NCI-H2081 (cell line): ENCODE measurements at places on chromosomes 2 and 18.

- DNase-seq = no peak
Measured at GRCh38 chr2:114762376-114762775, 319.9 kb downstream of the DPP10 start.

DNA sequence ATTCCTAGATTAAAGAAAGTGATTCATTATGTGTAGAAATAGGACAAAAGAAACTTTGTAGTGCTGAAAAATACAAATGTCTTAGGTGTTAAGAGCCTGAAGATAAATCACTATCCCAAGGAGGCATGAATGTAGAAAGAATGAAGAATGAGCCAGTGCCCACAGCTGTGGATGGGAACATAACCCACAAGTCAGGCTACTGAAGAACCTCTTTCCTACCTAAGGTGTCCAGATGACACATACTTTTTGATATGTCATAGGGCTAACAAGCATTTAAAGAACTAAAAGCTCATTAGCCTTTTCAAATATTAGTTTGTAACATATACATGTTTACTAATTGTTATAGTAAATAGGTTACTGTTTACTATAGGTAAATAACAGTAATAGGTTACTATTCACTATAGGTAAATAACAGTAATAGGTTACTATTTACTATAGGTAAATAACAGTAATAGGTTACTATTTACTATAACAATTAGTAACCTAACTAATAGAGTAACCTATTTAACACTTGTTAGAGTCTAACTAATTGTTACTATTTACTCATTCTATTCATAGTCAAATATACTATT, 275.0 kb upstream of the KYNU start:
- no peak for DNase-seq

- no peak for DNase-seq
Measured at GRCh38 chr2:215434447-215435279, 1.2 kb downstream of the FN1 start.

- no peak for DNase-seq
Measured at GRCh38 chr2:241372361-241372992, 16.4 kb downstream of the FARP2 start.

- DNase-seq = no peak
Measured at GRCh38 chr2:46943881-46944798, 28.5 kb upstream of the MCFD2 start.

DNA sequence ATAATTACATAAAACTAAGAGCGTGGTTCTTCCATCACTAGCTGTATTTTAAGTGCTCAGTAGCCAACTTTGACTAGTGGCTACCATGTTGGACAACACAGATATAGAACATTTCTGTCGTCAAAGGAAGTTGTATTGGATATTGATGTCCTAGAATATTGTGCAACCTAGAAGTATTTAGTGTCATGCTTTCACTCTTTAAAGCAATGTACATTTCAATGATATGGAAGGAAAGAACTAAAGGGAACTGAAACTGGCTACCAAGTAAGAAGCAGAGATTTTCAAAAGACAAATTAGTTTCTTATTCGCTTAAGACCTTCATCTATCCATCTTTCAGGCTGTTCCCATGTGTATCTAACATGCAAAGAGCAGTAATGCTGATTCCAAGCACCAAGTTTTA, 85.4 kb upstream of the EML6 start:
- no peak for DNase-seq

GRCh38 chr2:240823449-240824336, 3.7 kb upstream of the KIF1A start:
- DNase-seq = no peak

DNA sequence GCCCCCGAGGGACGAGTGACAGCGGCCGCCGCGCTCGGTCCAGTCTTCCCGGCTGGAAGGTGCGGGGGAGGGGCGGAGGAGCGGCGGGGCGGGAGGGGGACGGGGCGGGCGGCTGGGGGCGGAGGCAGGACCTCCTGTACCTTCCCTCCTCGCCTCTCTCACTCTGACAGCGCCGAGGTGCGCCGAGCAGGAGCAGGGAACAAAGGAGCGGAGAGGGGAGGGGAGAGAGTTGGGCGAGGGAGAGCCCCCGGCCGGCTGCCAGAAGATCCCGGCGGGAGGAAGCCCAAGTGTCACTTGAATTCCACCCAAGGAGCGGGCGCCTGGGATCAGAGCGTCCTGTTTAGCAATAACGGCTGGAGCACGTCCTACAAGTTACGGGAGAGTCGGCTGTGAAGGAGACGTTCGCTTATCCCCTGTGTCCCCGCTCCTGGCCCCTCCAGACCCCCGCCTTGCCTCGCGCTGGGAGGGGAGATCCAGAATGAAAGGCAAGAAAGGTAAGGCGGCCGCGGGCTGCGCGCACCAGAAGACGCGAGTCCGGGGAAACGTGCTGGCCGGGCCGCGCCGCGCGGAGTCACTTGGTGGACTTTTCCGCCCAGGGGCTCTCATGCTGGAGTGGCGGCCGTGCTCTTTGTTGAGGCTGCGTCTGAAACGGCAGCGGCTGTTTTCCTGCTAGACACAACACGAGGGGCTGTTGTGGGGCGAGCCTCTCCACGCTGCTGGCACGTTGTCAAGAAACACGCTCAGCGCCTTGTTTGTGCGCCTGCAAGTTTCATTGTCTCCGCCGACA, at the start of gene TGIF1:
TSS of gene TGIF1 (plus strand) at position 161 of the 787 bp plus-strand sequence. CDS start at position 479, 318 bp downstream.
- DNase-seq = peak; percentile 75
